Central memory CD4-positive, alpha-beta T cell (primary cell): ENCODE measurements at places on chromosomes 6 and 20.
A peak's percentile ranks its signal among the peaks of the same experiment; 100 is the strongest.

GRCh38 chr6:96099069-96099468, 83.3 kb downstream of the FUT9 start:
- no peak for DNase-seq

DNA sequence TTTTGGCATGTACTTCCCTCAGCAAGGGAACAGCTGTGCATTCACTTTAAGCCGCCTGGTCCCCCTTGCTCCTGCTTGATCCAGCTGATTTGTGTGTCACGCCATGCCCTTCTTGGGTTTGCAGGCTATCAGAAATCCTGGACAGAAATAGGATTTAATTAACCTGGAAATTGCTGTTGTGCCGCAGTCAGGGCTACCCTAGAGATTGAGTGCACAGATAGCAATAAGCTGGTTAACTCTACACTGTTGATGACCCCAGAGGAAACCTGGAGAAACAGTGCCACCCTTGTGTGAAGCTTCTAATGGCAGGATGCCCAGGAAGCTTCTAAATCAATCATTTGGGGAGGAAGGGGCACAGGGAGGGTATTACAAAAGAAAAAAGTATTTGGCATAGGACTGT, 199.0 kb downstream of the JARID2 start:
- DNase-seq = no peak

- no peak for DNase-seq
These were observed 45.7 kb upstream of the TMEM181 start for GRCh38 chr6:158514176-158514575.

GRCh38 chr6:20686142-20686541, 151.9 kb downstream of the CDKAL1 start:
- no peak for DNase-seq

DNA sequence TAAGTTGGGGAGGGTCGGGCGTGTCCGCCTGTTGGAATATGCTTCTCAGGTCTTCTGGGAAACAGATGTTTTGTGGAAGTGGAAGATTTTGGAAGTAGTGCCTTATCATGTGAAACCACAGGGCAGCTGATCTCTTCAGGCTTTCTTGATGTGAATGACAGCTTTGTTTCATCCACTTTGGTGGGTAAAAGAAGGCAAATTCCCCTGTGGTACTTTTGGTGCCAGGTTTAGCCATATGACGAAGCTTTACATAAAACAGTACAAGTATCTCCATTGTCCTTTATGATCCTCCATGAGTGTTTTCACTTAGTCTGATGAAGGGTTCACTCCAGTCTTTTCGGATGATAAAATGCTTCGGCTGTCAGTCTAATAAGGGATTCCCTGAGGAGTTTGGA, 4.6 kb downstream of the IRF4 start:
- DNase-seq = no peak

GRCh38 chr20:3532089-3532615, 61.3 kb downstream of the ATRN start:
- no peak for DNase-seq

DNA sequence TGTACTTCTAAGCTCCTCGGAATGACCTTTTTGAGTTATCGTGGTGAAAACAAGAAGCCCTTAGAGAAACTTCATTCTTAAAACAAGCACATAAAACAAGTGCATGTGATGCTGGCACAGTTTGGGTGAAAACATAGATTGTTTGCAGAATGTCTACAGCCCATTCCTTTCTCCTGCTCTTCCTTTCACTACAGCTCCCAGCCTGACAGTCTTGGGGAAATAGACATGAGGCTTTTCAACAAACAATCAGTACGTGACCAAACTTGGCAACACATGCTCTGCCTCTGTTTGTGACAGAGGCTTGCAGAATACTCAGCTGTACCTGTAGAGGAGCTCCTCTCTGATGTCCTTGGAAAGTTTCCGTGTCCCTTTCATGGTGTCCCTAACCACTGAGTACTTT, 321.6 kb downstream of the ZFAND3 start:
- no peak for DNase-seq

DNA sequence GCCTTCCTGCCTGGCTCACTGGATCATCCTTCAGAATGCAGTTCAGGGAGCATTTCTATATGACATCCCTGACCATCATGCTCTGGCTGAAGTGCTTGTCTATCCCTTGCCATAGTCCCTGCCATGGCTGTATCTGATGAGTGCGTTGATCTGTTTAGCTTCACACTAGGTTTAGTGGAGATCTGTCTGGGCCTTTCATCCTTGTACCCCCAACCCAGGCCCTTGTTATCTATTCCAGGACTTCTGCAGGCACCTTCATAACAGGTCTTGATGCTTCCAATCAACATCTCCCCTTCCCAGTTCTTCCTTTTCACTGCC, 102.4 kb downstream of the QRSL1 start:
- no peak for DNase-seq

GRCh38 chr6:157879034-157879872, 56.2 kb downstream of the SNX9 start:
- no peak for DNase-seq

DNA sequence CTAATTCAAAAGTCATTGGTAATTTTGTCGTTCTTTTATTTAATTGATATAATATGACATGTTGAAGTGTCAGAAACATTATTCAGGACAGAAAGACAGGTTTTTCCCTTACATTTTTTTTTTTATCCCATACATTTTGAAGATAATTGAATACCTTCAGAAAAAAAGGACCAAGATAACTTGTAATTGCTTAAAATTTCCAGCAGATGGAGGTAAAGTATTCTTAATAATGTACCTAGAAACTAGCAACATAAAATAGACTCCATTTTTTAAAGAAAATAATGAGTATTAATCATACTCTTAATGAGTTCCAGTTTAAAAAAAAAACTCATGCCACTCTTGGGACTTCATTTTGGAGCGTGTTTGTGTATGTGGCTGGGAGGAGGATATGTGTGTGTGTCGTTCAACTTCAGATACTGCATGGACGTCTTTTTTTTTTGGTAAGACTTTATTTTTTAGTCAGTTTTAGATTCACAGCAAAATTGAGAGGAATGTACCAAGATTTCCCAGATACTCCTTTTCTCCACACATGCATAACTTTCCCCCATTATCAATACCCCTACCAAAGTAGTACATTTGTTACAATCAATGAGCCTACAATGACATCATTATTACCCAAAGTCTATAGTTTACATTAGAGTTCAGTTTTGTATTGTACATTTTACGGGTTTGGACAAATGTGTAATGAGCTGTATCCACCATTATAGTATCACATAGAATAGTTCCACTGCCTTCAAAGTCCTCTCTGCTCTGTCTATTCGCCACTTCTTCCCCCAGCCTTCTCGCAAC, 79.4 kb downstream of the ROS1 start:
- DNase-seq = peak; percentile 15
